COLO829 (cell line): ENCODE measurements at places on chromosomes 5 and 9.
A peak's percentile ranks its signal among the peaks of the same experiment; 100 is the strongest.

- DNase-seq: no peak
Measured at GRCh38 chr9:76166526-76166925, 227.7 kb downstream of the RFK start.

DNA sequence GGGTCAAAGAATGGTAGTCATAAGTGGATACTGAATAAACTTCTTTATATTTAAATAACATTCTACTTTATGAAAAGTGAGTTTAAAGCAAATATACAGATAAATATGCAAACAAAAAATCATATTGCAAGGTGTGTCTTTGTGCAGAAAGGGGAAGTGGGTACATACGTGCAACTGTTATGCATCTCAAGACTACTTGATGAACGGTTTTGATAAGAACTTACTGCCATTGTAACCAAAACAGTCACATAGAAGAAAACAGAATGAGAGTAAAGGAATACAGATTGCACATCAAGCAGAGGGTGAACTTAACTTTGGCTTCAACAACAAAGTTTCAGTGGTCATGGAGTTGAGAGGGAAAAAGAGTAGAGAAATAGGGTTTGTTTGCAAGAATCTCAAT, 9.9 kb downstream of the CAMK4 start:
- no peak for DNase-seq

DNA sequence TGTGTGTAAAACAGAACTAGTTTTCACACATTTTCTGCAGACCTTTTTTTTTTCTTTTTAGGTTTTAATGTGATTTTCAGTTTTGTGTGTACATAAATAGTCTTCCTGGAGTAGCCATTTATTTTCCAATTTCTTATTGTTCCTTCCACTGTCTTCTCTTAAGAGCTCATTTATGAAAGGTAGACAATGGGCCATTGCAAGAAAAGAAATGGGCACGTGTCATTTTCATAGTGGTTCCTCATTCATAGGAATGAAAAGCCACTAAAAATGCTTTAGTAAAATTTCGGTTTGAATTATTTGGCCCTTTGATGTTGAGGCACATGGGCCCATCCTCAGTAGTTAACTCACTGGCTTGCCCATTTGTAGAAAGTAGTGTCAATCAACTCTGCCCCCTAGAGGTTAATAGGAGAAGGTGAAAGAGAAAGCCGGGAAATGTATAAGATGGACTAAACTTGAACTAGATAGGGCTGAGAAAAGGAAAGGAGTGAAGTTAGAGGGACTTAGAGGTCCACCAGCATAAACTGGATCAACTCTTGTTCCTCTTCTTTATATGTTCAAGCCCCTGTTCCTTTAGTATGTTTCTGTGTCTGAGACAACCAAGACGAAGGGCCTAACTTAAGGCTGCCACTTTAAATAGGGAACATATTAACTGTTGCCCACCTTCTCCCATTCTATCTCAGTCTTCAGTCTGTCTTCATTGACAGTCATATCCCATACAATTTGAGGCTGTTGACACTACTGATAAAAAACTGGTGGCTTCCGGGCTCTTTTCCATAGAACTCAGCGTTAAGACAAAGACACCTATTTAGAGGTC, 72.6 kb downstream of the SMARCA2 start:
- DNase-seq: peak; percentile 20

DNA sequence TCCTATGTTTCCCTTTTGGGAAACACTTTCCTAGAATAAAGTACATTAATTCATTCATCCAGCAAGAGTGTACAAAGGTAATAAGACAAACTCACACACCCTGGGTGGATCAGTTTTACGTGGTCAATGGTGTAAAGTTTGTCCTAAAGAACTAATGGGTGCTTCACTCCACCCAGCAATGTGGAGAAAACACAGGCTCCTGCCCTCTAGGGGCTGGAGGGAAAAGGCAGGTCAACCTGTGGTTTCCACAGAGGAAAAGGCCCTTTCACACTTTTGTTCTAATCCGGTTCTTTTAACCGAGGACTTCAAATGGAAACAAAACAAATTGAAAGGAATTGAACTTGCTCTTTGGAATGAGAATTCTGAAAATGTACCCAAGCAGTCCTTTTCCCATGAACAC, 80.9 kb upstream of the SPOCK1 start:
- DNase-seq: no peak

- DNase-seq: no peak
Measured at GRCh38 chr5:172929371-172929838, 29.8 kb upstream of the RPL26L1 start.

DNA sequence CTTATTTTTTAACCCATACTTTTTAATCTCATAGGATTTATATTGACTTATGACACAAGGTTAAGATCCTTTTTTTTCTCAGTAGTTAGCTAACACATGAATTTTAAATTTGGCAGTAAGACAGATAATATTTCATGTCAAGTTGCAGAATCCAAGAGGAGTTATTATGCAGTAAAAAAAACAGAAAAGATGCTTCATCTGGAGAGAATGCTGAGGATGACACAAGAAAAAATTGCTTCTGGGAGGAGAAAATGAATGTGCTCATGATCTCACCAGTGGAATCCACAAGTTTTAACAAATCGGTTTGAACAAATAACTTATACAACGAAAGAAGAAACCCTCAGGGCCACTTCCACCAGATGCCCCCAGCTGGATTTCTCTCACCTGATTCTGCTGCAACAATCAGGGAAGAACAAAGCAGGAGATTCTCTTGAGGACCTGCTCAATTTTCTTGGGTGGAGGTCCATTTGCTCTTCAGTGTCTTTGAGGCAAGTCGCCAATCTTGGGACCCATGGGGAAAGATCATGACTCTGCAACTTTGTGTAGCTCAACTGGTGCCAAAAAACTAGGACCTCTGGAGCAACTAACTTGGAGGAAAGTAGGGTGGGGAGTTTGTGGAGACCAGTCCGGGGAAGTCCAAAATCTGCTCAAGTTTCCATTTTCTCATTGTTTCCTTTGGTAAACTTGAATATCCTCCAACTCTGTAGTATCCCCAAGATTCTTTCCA, 50.5 kb upstream of the TNFSF15 start:
- DNase-seq: no peak

DNA sequence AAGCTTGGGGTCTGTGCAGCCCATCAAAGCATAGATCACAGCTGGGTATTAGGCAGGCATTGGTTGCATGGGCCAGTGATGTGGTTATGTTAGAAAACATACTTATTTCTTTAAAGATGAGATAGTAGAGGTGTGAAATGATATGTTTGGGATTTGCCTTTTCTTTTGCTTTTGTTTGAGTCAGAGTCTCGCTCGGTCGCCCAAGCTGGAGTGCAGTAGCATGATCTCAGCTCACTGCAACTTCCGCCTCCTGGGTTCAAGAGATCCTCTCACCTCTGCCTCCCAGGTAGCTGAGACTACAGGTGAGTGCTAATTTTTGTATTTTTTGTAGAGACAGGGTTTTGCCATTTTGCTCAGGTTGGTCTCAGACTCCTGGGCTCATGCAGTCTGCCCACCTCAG, 84.8 kb downstream of the PDE6A start:
- DNase-seq: no peak

DNA sequence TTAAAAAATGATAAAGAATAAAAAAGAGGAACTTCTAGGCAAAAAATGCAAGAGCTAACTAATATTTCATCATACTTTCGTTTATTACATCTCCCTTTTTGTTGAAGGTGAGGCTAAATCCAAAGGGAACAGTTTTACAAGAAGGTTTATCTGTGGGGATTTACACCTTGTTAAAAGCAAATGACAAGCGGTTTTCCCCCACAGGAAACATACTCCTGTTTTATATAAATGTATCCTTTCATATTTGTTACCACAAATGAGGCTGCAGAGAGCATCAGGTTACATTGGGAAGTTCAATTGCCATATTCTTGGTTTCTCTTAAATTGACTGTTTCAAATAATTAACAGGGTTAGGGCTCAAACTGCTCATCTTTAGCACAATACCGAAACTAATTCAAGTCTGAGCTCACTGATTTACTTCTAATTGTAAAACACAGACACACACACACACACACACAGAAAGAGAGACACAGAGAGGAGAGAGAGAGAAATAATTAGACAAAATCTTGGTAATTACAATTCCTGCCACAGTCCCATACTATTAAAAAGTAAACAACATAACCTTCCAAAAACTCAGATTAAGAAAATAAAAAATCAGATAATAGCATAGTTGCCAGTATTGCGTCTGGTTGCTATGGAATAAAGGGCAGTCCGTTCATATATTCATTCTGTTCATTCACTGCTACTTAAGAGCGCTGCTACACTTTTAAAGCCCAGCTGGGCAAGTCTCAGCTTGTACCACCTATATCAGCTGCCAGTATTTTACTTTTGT, 17.1 kb downstream of the RFX3 start:
- peak; percentile 28 for DNase-seq

DNA sequence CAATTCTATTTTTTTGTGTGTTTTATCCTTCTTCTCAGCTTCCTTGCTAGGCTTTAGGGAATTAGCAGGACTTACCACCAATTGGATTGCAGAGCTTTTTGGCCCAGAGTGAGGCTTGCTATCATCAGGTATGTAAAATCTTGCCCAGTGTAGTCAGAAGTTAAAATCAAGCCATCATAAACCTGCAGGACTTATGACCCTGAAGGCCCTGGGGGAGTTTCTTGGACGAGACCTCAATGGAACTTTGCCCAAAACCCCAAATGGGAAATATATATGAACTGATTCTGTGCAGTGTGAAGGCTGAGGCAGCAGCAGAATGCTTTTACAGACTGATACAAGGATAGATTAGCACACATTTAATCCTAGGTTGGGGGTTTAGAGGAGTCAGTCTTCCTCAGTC, 287.0 kb downstream of the SH3GL2 start:
- no peak for DNase-seq

DNA sequence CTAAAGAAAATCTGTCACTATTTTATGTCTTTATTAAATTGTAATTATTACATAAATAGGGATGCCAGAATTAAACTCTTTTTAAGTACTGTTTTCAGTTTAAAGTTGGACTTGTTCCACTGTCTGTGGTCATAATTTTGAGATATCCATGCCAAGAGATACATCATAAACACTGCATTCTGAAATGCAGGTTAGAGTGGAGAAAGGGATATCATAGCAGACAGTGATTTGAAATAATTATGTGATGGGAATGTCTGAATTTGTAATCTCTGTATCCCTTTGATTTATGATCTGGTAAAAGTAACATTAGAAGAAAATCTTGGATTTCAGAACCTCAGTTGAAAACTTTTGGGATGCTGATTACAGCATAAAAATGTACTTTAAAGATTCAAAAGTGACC, 222.1 kb downstream of the GOLPH3 start:
- DNase-seq: no peak
